Trophoblast cell (in vitro differentiated cells and primary cell): ENCODE measurements at places on chromosomes 12 and 14.
A peak's percentile ranks its signal among the peaks of the same experiment; 100 is the strongest.

DNA sequence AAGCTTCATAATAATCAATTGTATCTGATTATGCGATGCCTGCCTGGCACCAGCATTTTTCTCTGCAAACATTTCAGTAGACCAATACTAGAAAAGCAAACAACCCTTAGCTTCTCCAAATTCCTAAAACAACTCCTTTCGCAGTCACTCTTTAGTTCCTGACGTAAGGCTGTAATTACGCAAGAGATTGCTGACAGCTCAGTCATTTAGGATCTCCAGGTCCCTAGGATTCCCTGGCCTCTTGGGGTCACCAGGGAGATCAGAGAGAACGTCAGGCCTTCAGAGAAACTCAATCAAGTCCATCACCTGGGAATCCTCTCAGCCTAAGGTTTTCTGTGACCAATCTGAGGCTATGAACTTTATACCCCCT is 390.6 kb downstream of the PAWR start:
- DNase-seq, result peak; percentile 97

DNA sequence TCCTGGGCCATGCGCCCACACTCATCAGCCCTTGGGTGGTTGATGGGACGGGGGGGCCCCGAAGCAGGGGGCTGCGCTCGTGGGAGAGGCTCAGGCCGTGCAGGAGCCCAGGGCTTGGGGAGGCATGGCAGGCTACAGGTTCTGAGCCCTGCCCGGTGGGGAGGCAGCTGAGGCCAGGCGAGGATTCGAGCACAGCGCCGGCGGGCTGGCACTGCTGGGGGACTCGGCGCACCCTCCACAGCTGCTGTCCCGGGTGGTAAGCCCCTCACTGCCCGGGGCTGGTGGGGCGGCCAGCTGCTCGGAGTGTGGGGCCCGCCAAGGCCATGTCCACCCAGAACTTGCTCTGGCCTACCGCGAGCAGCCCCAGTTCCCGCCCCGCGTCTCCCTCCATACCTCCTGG is 295.8 kb upstream of the SEL1L start:
- no peak for DNase-seq

DNA sequence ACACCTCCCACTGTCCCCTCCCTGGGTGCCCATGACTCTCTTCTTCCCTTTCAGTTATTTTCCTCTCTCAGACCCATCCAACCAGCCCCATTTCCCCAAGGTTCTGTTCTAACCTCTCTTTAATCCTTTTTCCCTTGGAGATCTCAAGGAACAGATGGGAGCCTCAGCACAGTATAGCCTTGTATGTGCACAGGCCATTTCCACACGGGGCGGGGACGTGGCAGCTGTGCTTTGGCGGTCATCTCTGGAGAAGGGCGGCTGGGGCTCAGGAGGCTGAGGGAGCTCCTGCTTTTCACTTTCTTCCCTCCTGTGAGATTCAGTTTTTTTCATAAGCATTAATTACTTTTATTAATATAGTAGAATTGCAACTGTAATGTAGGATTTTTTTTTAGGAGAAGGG is 212.2 kb downstream of the ZFP36L1 start:
- no peak for DNase-seq

DNA sequence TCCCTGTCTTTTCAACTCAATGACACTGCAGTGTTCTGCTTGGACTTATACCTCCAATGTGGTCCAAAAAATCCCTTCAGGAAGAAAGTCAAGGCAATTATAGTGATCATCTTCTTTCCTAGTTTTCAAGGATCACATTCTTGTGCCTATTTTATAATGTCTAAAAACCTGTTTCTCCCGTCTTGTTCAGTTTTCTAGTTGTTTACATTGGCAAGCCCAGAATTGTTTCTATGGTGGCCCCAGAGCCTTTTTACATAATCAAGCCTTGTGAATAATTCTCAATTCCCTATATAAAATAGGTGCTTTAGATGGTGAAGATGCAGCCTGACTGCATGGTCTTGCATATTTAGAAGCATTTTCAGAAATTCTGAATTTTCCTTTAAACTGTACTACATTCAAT is 14.5 kb upstream of the LDHB start:
- no peak for DNase-seq

GRCh38 chr14:57018065-57018464 is 207.8 kb upstream of the OTX2 start:
- DNase-seq, result no peak

DNA sequence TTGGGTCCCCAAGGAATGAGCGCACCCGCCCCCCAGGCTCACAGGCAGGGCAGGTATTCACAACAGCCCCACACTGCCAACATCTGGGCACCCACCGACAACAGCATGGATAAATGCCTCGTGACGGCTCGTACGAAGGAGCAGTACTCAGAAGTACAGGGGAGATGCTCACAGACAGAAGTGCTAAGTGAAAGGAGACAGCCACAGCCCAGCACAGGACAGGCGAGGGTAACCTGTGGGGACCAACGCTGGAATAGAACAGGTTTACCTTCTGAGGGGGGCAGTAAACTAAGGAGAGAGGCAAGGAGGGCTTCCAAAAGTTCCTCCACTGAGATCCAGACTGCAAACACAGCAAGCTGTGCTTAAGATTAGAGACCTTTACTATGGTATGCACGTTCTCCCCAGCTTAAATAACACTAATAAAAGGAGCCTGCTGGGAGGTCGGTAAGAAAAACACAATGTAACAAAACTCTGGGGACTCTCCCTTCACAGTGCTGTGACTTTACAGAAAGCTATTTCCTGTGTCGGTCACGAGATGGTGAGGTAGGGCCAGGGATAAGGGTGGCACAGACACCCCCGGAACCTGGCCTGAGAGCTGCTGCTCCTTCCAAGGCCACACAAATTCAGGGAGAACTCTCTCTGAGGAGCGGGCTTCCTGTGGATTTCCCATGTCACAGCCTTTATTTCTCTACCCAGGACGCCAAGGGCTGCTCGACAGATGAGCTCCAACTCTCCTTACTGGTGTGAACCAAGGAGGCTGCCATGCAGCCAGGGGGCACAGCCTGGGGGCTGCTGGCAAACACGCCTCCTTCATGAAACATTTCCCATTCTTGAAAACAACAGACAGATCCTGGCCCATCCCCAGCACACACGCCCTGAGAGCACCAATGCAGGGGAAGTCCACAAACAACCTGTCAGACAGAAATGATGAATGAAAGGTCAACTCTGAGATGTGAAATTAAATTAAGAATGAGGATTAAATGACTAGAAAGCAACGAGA is 26.3 kb downstream of the SLC15A4 start:
- no peak for DNase-seq

DNA sequence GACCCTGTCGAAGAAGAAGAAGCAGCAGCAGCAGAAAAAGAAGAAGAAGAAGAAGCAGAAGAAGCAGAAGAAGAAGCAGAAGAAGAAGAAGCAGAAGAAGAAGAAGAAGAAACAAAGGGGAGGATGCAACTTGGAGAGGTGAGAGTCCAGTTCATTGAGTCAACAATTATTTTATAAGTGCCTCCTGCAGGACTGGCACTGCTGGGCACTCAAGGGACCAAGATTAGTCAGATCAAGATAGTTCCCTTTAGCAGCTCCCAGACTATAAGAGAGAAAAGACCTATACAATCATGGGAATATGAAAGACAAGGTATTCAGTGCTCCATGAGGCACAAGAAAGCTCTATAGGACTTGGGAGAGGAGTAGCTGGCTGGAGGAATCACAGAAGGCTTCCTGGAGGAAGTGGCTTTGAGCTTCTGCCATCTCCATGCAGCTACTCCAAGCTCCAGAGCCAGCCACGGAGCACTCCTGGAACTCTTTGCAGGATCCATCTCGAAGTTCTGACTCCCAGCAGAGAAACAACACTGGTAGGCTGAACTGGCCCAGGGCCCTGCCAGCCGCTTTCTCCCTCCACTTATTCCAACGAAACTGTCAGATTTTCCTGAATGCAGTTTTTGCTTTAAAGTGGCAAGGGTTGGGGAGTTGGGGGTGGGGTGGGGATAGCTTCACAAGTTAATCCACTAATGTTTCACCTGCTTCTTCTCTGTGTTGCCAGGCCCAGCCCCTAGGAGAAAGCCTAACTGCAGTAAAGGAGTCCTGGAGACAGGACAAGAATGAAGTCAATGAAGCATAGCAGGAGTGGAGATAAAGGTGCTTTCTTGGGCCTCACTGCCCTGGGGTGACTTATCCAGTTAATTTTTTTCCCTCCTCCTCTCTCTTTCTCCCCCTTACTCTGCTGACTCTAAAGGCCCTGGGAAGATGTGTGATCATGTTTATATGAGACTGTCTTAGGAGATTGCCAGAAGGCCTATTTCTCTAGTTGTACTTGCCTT is 140.1 kb upstream of the PARP11 start:
- no peak for DNase-seq

GRCh38 chr14:30275604-30276003 is 283.4 kb upstream of the G2E3 start:
- no peak for DNase-seq

DNA sequence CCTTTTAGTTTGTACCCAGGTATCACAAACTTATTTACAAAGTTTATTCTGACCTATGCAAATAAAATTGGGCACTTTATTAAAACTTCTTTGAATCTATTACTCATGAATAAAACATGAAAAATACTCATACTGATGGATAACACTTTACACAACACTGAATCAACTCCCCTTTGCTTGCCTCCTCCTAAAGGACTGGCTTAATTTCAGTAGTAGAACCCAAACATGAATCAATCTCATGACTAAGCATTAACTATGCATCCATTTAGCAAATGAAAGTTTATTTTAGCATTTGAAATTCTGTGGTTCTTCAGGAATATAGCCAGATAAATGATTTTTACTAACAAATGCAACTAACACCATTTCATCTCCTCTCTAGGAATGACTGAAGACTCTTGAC is 32.4 kb downstream of the DENND5B start:
- DNase-seq, result no peak

GRCh38 chr12:129339336-129339735 is 486.1 kb downstream of the GLT1D1 start:
- DNase-seq, result no peak

- DNase-seq, result no peak
Measured at GRCh38 chr12:131894981-131895639, 688 bp downstream of the ULK1 start.

- DNase-seq, result no peak
Measured at GRCh38 chr14:64723691-64724577, 19.7 kb downstream of the PLEKHG3 start.

DNA sequence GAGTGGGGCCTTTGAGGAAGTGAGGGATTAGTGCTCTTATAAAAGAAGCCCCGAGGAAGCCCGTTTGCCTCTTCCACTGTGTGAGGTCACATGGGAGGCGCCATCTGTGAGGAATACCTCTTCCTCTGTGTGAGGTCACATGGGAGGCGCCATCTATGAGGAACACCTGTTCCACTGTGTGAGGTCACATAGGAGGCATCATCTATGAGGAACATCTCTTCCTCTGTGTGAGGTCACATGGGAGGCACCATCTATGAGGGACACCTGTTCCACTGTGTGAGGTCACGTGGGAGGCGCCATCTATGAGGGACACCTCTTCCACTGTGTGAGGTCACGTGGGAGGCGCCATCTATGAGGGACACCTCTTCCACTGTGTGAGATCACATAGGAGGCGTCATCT is 69.7 kb downstream of the SLC24A4 start:
- DNase-seq, result no peak

DNA sequence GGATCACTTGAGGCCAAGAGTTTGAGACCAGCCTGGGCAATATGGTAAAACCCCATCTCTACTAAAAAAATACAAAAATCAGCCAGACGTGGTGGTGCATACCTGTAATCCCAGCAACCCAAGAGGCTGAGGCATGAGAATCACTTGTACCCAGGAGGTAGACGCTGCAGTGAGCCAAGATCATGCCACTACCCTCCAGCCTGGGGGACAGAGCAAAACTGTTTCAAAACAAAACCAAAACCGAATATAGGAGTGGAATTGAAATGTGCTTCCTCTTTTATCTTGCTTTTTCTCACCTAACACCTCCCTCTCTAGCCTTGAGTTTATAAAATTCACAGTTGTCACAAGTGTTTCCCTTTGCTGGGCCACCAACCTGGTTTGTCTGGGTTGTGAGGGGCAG is 181.9 kb downstream of the PAH start:
- no peak for DNase-seq

GRCh38 chr12:55965240-55965639 is 602 bp downstream of the PMEL start:
- no peak for DNase-seq

GRCh38 chr12:103308396-103308795 is 187.4 kb downstream of the C12orf42 start:
- no peak for DNase-seq

DNA sequence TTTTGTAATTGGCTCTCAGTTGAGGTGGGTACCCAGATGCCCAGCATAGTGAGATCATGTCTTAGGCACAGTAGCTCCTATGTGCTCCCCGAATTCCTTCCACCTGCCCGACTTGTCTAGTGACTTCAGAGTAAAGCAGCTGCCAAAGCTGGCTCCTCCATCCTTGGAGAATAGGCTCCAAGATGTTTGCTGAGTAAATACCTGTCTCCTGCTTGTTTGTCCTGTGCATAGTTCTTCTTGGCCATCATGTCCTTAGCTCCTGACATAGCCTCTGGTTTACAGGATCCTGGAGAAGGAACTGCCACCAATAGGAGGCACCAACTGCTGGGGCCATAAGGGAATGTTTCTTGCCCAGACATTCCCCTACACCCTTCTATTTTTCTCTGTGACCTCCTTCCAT is 52.6 kb upstream of the CISTR start:
- DNase-seq, result no peak
